Inflammatory macrophage treated with lipopolysaccharide for 1 hour (primary cell): ENCODE measurements at places on chromosomes 11 and 22.

DNA sequence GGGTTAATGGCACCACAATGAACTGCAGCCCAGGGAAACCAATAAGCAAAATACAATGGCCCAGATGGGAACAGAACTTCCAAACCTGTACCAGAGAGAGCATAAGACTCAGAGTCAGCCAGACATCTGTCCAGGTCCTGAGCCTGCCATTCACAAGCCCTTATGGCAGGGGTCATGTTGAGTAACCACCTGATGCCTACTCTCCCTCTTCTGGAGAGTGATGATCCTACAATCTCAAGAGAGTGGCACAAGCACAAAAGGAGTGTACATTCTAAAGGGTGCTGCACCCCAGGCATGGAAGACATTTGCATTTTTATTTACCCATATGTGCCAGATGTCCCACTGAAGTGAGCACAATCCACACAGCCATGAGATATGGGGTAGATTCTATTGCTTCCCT, 10.6 kb downstream of the TENM4 start:
- DNase-seq: no peak

GRCh38 chr11:123544631-123545375, 109.6 kb downstream of the SCN3B start:
- no peak for DNase-seq

GRCh38 chr11:34682825-34683224, 61.9 kb downstream of the EHF start:
- no peak for DNase-seq

DNA sequence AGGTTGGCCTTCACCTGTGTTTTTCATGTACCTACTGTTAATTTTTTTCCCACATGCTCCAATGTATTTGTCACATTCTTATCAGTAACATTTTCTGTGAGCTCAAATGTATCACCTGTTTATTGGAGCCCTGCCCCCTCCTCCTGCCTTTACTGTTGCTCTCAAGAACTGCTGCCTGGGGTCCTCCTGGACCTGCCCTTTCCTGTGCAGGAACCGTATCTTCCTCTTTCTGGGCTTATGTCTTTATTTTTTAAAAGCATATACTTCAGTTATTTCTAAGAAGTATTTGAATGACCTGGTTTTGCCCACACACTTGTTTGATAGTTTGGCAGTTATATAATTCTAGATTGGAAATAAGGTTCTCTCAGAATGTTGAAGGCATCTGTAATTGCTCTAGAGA, 5.9 kb downstream of the FAM118B start:
- DNase-seq: no peak

- no peak for DNase-seq
Measured at GRCh38 chr22:36377022-36377631, 10.6 kb downstream of the MYH9 start.

- no peak for DNase-seq
Measured at GRCh38 chr11:120339394-120339890, 3.2 kb downstream of the ARHGEF12 start.

GRCh38 chr22:30289980-30290313, 642 bp upstream of the CASTOR1 start:
- no peak for DNase-seq

GRCh38 chr22:50118557-50119168, 28.9 kb downstream of the MOV10L1 start:
- no peak for DNase-seq

GRCh38 chr11:7637447-7638157, 35.7 kb downstream of the CYB5R2 start:
- DNase-seq: no peak

- peak; percentile 31 for DNase-seq
Measured at GRCh38 chr11:93921695-93922468, 71.5 kb upstream of the VSTM5 start.

GRCh38 chr11:61914471-61915171, 2.7 kb downstream of the RAB3IL1 start:
- DNase-seq: no peak

GRCh38 chr11:67646535-67647336, 3.8 kb downstream of the ACY3 start:
- DNase-seq: no peak

- DNase-seq: peak; percentile 81
Measured at GRCh38 chr11:35389897-35390465, 29.4 kb downstream of the SLC1A2 start.

DNA sequence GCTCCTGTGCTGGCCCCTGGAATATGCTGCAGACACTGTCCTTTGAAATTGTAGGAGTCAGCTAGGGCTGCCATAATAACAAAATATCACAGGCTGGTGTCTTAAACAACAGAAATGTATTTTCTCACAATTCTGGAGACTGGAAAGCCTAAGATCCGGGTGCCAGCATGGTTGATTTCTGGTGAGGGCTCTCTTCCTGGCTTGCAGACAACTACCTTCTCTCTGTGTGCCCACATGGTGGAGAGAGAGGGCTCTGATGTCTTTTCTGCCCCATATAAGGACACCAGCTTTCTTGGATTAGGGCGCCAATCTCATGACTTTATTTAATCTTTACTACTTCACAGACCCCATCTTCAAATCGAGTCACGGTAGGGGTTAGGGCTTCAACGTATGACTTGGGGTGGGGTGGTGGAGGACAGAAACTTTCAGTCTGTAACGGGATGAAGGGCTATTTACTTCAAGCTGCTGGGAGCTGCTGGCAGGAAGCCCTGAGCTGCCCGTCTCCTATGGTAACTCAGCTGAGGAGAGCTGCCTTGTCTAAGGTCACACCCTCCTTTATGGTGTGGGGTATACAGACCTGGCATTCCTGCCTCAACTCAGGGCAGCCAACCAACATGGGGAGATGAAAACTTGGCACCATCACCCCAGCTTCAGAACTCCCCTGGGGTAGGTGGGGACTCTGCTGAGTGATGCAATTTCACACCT, 142.9 kb upstream of the ZBED5 start:
- no peak for DNase-seq

GRCh38 chr22:41180926-41181325, 24.2 kb upstream of the L3MBTL2 start:
- DNase-seq: no peak

DNA sequence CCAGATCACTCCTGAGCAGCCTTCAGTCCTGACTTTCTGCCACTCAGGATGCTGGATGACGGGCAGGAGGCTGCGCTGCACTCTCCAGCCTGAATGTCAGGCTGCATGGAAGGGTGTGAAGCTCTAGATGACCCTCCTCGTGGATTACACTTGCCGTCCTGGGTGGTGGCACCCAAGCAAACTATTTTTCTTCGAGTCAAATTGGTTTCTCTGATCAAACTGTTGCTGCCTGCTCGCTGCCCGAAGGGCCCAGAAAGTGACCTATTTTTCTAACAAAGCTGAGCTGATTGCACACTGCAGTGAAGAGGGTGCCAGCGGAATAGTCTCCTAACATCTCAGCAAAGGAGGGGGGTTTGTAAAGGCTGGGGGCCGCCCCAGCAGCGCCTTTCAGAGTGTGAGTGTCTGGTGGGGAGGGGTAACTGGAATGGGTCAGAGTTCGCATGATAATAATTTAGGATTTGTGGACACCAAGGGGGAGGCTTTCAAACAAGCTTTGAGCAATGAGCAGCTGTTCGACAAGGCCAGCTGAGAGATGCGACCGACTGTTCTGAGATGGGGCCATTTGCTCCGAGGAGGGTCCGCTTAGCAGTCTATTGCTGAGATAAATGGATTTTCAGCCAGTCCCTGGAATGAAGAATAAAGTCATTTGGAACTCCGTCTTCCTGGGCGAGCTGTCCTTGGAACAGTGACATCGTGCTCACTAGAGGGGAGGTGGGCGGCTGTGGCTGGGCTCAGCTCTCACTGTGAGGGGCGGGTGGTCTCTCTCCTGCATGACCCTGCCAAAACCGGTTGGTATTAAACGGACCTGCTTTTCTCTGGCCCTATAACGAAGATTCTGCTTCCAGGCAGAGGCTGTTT, 537.6 kb downstream of the BRD1 start:
- no peak for DNase-seq

GRCh38 chr11:98099371-98099770, 921.4 kb upstream of the CNTN5 start:
- no peak for DNase-seq

DNA sequence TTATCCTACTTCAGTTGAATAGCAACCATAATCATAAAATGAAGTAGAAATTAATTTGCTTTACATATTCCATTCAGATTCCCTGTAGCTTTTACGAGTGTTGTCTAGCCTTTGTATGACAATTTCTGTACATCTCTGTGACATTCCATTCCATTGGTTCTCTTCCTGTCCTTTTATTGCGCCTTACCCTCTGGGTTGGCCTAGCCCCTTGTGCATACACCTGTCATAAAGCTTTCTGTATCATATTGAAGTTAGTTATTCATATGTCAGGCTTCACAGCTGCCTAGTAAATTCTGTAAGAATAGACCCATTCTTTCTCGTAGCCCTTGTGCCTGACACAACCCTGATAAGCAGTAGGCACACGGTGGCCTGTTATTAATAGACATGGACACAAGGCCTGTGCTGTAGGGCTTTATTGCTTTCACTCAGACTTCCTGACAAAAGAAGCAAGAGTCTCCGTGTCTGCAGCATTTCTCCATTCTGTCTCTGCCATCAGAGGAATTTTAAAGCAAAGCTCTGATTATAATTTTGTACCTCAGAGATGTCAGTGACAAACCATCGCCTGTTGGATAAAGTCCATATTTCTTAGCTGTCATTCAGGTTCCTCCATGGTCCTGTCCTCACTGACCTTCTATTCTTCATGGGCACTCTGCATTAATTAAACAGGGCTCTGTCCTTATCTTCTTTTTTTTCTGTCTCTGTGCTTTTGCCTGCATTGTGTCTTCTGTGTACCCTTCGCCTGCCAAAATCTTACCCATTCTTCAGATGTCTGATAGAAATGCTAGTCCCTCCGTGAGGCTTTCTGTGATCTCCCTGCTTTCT, 49.4 kb downstream of the BID start:
- DNase-seq: no peak

DNA sequence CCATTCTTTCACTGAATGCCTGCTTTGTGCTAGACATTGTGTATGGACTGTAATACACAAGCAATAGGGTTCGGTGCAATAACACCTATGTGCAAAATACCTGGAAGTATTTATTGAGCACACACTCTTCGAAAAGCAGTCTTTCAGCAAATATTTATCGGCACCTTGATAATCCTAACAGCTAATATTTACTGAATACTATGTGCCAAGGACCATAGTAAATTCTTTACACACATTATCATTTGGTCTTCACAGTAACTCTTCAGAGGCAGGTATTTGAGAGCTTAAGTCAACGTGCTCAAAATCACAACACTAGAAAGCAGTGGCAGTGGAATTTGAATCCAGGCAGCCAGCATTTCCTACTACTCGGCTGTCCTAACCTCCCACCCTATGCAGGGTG, 2.2 kb downstream of the B3GNT6 start:
- DNase-seq: no peak
